ENCODE measurements at places on chromosomes 2 and 18.

DNA sequence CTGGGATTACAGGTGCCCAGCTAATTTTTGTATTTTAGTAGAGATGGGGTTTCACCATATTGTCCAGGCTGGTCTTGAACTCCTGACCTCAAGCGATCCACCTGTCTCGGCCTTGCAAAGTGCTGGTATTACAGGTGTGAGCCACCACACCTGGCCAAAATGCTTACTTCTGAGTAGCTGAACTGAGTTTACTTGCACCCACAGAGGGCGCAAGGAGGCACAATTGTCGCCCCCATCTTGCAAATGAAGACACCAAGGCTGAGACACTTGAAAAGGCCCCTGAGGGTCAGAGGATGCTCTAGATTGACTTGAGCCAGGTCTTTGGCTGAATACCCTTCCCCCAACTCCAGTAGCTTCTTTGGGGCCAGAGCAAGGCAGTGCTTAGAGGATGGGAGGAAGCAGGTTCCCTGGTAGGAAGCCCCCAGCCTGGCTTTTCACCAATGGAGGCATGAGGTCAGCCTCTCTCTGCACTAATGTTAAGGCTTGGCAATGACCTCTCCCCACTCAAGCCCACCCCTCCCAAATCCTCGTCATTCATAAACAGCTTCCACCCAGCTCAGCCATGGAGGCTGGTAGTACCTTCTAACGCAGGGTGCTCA lies 14.5 kb upstream of the KIF1A start:
- H3K36me3 ChIP-seq: no peaks in the 10 kb centered on the region
- DNase-seq: no peak
- H3K4me3 ChIP-seq: no peak overlapping the region
- no peak overlapping the region for H3K27ac ChIP-seq
- peaks cover 5% of the 10 kb centered on the region for H3K4me1 ChIP-seq

DNA sequence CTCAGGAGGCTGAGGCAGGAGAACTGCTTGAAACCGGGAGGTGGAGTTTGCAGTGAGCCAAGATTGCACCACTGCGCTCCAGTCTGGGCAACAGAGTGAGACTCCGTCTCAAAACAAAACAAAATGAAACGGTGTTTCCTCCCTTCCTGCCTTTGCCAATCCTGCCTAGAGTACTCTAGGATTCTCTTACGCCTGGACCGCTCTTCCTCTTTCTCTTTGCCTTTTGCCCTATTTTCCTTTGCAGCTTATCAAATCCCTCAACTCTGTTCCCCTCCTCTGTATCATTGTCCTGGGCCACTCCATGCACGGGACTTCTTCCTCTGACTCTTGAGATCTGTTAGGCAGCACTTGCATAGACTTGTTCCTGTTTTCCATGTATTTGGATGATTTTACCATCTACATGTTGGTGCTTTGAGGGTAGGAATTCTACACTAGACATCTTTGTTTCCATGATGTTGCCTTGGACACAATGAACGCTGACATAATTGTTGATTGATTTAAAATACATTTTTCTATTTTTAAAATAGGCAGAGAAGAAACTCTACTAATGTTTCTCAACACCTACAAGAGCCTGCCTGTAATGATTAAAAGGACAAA lies 24.8 kb upstream of the ACYP2 start:
- H3K27ac ChIP-seq: no peak overlapping the region
- H3K4me3 ChIP-seq: no peak overlapping the region
- H3K27me3 ChIP-seq: no peaks in the 10 kb centered on the region
- DNase-seq: no peak
- peaks cover 1% of the 10 kb centered on the region for H3K36me3 ChIP-seq
- H3K4me1 ChIP-seq: peaks cover 21% of the 10 kb centered on the region

DNA sequence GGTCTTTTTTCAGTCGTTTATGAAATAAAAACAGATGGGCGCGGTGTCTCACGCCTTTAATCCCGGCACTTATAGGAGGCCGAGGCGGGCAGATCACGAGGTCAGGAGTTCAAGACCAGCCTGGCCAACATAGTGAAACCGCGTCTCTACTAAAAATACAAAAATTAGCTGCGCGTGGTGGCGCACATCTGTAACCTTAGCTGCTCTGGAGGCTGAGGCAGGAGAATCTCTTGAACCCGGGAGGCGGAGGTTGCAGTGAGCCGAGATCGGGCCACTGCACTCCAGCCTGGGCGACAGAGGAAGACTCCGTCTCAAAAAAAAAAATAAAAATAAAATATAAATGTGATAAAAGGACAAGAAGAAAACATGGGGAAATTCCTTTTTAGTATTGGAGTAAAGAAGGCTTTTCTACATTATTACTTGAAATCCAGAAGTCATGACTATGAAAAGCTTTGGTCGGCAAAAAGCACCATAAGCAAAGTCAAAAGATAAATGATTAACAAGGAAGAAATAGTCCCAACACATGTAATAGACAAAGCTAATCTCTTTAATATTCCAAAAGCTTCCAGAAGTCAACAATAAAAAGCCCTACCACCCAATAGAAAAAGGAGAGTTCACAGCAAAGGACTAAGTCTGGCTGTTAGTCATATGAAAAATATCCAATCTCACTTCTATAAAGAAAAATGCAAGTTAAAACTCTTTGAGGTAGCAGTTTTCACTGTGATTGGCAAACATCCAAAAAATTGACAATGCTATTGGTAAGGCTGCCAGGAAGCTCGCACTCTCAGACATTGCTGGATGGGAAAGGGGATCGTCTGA lies 1.4 kb upstream of the FAM168B start:
- H3K36me3 ChIP-seq: peaks cover 9% of the 10 kb centered on the region
- no peak for DNase-seq
- H3K27me3 ChIP-seq: peaks cover 2% of the 10 kb centered on the region
- H3K4me3 ChIP-seq: peak overlapping the region; percentile 86
- H3K27ac ChIP-seq: peak overlapping the region; percentile 95
- peaks cover 20% of the 10 kb centered on the region for H3K4me1 ChIP-seq

DNA sequence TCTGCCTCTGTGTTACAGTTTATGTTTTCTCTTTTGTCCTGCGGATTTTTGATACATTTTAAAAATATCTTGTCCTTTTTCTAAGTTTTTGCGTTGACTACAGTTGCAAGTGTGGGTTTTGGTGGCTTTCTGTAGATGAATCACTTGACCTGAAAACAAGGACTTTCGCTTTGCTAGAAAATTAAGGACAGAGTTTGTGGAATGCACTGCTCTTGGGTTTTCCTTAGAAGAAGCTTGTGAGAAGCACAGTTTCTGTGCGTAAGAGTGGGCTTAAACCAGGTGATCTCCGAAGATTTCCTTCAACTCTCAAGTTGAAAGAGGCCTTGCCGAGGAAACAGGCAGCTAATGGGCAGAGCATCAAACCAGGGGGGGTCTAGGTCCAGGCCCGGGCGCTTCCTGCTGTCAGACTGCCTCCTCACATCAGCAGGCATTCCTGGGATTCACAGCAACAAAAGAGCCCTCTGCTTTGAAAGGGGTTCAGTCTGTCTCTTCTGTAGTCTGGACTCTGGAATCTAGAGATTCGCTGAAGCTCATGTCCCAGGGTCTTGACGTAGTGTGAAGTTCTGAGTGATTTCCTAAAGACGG lies 17.3 kb downstream of the NCK2 start:
- peaks cover 91% of the 10 kb centered on the region for H3K4me1 ChIP-seq
- peak overlapping the region; percentile 80 for H3K27ac ChIP-seq
- H3K4me3 ChIP-seq: no peak overlapping the region
- H3K27me3 ChIP-seq: no peaks in the 10 kb centered on the region
- no peak for DNase-seq
- H3K36me3 ChIP-seq: peaks cover 58% of the 10 kb centered on the region

- no peaks in the 10 kb centered on the region for H3K27me3 ChIP-seq
- peaks cover 9% of the 10 kb centered on the region for H3K4me1 ChIP-seq
- H3K36me3 ChIP-seq: no peaks in the 10 kb centered on the region
Observed at GRCh38 chr2:54079331-54079730, 36.1 kb upstream of the ACYP2 start.

- peaks cover 12% of the 10 kb centered on the region for H3K27me3 ChIP-seq
- H3K27ac ChIP-seq: no peak overlapping the region
- DNase-seq: no peak
- no peaks in the 10 kb centered on the region for H3K36me3 ChIP-seq
Observed at GRCh38 chr2:158270536-158270935, 168.9 kb downstream of the UPP2 start.

DNA sequence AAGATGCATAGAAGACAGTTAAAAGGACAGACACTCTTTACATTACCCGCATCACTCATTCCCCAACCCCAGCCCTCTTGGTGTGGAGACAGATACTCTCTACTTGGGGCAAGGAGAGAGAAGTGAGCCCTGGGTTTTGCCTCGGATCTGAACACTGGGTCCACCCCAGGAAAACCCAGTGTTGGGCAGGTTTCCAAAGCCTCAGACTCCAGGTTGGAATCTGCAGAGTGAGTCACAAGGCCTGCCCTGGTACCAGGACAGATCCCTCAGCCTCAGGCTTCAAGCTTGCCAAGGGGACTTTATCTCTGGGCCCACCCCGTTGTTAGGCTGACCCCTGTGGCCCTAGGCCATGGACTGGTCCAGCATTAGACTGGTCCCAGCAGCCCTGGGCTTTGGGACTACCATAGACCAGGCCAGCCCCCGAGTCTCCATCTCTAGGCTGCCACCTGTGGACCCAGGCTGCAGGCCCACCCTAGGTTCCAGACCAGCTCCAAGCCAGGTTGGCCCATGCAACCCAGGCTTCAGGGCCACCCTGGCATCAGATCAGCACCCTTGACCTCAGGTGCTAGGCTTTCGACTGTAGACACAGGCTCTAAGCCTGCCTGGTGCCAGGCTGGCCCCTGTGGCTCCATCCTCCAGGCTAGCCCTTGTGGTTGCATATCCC lies 112.8 kb downstream of the GULP1 start:
- H3K27ac ChIP-seq: no peak overlapping the region
- no peaks in the 10 kb centered on the region for H3K36me3 ChIP-seq
- no peak overlapping the region for H3K4me3 ChIP-seq
- no peak for DNase-seq

- H3K27me3 ChIP-seq: no peaks in the 10 kb centered on the region
- DNase-seq: no peak
- no peaks in the 10 kb centered on the region for H3K36me3 ChIP-seq
- no peak overlapping the region for H3K27ac ChIP-seq
- H3K4me1 ChIP-seq: no peaks in the 10 kb centered on the region
- no peak overlapping the region for H3K4me3 ChIP-seq
Observed at GRCh38 chr18:48662011-48662661, 123.3 kb downstream of the CTIF start.

GRCh38 chr18:79429785-79430281 lies 34.1 kb downstream of the NFATC1 start:
- peaks cover 7% of the 10 kb centered on the region for H3K36me3 ChIP-seq
- H3K4me3 ChIP-seq: no peak overlapping the region
- H3K27ac ChIP-seq: no peak overlapping the region
- peaks cover 22% of the 10 kb centered on the region for H3K4me1 ChIP-seq
- no peaks in the 10 kb centered on the region for H3K27me3 ChIP-seq

- H3K4me1 ChIP-seq: peaks cover 13% of the 10 kb centered on the region
- no peak for DNase-seq
Observed at GRCh38 chr2:161123531-161124030, 36.6 kb upstream of the TANK start.

GRCh38 chr2:43754180-43754579 lies 19.7 kb upstream of the DYNC2LI1 start:
- no peak overlapping the region for H3K27ac ChIP-seq
- no peak for DNase-seq
- H3K4me3 ChIP-seq: no peak overlapping the region
- H3K27me3 ChIP-seq: no peaks in the 10 kb centered on the region

DNA sequence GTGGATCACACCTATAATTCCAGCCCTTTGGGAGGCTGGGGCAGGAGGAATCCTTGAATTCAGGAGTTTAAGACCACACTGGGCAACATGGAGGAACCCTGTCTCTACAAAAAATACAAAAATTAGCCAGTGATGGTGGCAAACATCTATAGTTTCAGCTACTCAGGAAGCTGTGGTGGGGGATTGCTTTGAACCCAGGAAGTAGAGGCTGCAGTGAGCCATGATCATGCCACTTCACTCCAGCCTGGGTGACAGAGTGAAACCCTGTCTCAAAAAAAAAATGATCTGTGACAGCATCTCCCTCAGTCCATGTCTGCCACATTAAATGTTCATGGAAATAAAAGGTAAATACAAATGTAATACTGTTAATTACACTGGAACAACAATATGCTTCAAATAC lies 121.4 kb upstream of the COL5A2 start:
- H3K27ac ChIP-seq: peak overlapping the region; percentile 95
- no peaks in the 10 kb centered on the region for H3K27me3 ChIP-seq
- peaks cover 35% of the 10 kb centered on the region for H3K36me3 ChIP-seq
- H3K4me3 ChIP-seq: peak overlapping the region; percentile 50

DNA sequence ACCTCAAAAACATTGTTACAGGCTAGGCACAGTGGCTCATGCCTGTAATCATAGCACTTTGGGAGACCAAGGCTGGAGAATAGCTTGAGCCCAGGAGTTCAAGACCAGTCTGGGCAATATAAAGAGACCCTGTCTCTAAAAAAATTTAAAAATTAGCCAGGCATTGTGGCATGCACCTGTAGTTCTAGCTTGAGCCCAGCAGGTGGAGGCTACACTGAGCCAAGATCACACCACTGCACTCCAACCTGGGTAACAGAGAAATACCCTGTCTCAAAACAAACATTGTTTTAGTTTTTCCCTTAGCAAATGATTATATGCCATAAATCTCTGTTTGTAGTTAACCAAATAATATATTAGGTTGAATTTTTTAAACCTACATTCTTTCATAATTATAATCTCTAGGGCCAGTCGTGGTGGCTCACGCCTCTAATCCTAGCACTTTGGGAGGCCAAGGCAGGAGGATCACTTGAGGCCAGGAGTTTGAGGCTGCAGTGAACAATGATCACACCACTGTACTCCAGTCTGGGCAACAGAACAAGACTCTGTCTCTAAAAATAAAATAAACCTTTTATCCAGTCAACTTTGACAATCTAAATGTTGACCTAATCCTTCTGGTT lies 13.3 kb upstream of the CYP20A1 start:
- H3K4me1 ChIP-seq: no peaks in the 10 kb centered on the region
- DNase-seq: peak; percentile 33
- H3K36me3 ChIP-seq: peaks cover 5% of the 10 kb centered on the region
- H3K27ac ChIP-seq: no peak overlapping the region

- H3K27me3 ChIP-seq: no peaks in the 10 kb centered on the region
- no peak overlapping the region for H3K4me3 ChIP-seq
- DNase-seq: no peak
Observed at GRCh38 chr18:42765302-42765701, 350.2 kb downstream of the RIT2 start.

DNA sequence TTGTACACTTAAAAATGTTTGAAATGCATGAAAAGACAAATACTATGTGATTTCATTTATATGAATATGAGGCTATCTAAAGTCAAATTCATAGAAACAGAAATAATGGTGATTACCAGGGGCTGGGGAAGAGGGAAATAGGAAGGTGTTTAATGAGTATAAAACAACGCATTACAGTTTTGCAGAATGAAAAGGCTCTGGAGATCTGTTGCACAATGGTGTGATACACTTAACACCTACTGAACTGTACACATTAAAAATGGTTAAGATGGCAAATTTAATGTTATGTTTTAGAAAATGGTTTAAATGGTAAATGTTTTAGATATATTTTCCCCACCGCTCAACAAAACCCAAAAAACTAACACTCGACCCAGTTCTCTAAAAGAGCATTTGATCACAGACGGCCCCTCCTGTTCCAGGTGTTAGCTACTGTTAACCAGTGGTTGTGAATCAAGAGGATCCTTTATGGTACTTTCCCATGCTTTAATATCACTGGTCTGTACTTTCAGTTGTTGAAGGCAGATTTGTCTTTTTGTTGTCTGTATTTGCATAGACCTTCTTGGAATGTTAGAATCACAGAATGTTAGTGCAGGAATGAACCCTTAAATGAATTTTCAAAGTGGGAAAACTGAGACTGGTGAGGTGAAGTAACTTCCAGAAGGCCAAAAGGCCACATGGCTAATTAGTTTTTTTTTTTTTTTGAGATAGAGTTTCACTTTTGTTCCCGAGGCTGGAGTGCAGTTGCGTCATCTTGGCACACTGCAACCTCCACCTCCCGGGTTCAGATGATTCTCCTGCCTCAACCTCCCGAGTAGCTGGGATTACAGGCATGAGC lies 10.2 kb downstream of the RAB10 start:
- DNase-seq: no peak
- H3K27me3 ChIP-seq: no peaks in the 10 kb centered on the region
- H3K27ac ChIP-seq: peak overlapping the region; percentile 27
- peak overlapping the region; percentile 0 for H3K4me3 ChIP-seq
